ENCODE measurements at places on chromosomes 11 and 22.

GRCh38 chr11:7353100-7353499 lies 101.4 kb downstream of the SYT9 start:
- DNase-seq = no peak

GRCh38 chr11:34508524-34508923 lies 5.1 kb downstream of the ELF5 start:
- no peak for DNase-seq

DNA sequence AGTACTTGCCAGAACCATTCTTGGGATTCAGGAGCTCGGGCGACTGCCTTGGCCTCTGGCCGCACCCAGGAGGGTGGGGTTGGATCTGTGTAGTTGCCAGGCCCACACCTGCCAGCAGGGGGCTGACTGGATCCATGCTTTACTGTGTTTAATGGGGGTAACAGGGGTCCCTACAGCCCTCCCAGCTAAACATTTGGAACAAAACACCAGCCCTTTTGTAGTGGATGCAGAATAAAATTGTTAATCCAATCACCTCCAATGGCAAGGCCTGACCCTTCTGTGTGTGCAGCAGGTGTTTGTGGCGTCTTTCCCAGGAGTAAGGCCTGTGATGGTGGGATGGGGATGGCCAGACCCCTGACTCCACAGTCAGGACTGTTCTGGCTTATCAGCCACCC lies 22.5 kb downstream of the SUN2 start:
- no peak for DNase-seq

DNA sequence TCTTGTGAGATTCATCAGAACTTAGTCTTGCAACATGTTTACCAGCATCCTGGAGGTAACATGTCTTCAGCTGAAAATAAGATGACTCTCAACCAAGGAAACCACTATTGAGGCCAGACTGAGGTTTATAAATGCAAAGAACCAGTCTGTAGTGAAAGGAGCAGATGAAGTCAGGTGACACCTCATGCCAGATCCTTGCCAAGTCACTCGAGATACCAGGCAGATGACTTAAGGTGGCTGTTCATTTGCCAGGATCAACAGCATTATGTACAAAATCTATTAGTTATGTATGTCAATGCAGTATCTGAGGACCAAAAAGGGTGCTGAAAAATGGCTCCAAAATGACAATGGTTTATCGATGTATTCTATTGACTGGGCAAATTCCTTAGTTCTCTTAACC lies 100.0 kb upstream of the SOX6 start:
- no peak for DNase-seq

DNA sequence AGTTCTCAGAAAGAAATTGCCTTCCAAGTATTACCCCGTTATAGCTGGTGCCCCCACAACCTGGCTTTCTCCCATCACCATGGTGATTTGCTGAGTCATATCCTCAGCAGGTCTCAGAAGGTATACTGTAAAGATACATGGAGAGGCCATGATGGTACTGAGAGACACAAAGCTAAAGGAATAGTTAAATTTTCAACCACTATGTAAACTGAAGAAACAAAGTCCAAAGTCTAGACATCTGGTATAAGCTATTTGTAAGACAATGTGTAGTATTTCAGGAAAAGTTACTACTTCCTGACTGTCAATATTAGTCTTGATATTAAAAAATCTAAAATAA lies 377.1 kb downstream of the DCDC1 start:
- no peak for DNase-seq

GRCh38 chr22:33565580-33565995 lies 354.7 kb downstream of the LARGE1 start:
- DNase-seq = no peak

DNA sequence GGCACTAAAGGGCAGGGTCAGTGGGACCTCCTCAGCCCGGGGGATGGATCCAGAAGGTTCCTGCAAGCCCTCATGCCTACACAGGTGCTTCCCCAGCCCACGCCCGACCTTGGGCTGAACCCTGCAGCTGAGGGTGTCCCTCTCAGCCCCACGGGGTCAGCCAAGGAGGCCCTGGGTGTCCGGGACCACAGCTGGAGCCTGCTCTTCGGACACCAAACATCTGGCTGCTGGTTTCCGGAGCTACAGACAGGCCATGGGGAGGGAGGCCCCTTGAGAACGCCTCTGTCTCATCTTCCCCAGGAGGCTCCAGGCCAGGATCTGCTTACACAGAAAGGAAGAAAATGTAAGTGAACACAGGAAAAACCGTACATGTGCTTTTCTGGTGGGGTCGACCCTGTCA lies 355.7 kb downstream of the MN1 start:
- no peak for DNase-seq

GRCh38 chr11:16511116-16512114 lies 155.1 kb upstream of the SOX6 start:
- DNase-seq = no peak

- DNase-seq = no peak
Observed at GRCh38 chr22:45125188-45125587, 38.5 kb upstream of the NUP50 start.

DNA sequence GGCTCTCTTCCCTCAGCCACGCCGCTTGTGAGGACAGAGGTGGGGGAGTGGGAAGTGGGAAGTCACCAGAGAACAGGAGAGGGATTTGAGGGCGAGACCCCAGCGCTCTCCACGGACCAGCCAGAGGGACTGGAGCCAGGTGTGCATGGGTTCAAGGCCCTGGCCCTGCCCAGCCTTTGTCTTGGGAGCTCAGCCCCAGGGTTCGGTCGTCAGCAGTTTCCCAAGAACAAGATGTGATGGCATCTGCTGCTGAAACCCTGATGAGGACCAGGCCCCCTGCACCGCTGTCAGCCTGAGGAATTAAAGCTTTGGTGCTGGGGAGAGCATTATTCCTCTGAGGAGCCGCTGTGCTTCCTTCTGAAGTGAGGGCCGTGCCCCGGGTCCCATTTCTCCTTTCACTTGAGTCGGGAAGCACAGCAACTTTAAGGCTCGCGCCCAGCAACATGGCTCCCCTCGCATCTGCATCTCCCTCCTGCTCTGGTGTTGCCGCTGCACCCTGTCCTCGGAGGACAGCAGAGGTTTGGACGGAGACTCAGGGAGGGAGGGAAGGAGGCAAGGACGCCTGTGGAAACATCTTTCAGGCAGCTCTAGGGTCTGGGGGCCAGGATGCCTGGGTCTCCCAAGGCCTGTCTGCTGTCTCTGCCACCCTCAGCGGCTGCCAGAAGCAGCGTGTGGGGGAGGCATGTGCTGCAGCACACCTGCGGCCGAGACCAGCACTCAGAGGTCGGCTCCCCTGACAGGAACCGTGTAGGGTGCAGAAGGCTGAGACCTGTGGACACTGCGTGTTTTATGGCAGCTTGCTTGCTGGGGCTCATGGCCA lies 3.8 kb downstream of the IFITM5 start:
- no peak for DNase-seq

GRCh38 chr22:41289671-41290070 lies 3.7 kb upstream of the RANGAP1 start:
- no peak for DNase-seq

DNA sequence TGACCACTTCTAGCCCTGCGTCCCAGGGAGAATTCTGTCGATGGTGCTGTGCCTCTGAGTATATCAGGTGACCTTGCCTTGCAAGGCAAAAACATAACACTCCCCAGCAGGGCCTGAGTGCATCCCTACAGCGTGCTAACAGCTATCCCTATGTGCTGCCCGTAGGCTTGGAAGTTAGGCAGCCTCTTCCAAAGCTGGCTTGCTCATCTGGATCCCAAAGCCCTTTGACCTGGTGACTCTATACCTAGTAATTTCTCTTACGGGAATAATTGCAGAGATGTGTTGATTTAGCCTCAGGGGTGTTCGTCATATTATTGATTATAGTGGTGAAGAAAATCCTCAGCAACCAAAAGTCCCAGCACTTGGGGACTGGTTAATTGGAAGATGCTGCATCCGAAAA lies 32.6 kb upstream of the CRYBB3 start:
- no peak for DNase-seq

DNA sequence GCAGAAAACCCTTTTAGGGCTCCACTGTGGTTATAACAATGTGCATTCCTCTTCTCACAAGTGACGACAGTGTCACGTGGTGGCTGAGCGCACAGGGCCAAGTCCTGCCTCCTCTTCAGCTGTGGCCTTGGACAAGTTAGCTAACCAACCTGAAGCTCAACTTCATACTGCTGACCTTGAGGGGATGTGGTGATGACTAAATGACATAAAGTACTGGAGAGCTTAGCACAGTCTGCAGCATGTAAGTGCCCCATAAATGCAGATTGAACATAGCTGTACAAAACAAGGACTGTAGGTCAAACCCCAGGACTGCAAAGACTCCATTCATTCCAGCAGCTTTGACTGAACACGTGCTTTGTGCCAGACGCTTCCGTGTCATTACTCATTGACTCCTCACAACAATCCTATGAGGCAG lies 20.1 kb upstream of the MRGPRX2 start:
- DNase-seq = no peak

GRCh38 chr11:128898580-128899344 lies 7.6 kb downstream of the KCNJ5 start:
- no peak for DNase-seq

DNA sequence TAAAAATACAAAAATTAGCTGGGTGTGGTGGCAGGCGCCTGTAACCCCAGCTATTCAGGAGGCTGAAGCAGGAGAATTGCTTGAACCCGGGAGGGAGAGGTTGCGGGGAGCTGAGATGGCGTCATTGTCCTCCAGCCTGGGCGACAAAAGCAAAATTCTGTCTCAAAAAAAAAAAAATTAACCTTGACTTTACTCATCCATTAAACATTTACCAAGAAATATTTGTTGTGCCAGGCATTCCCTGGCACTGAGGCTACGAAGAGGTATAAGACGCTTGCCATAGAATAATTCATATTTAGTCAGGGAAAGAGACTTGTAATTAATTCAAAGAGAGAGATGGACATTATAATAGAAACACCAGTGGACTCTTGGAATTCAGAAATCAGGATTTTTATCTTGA lies 13.2 kb upstream of the PAFAH1B2 start:
- no peak for DNase-seq

DNA sequence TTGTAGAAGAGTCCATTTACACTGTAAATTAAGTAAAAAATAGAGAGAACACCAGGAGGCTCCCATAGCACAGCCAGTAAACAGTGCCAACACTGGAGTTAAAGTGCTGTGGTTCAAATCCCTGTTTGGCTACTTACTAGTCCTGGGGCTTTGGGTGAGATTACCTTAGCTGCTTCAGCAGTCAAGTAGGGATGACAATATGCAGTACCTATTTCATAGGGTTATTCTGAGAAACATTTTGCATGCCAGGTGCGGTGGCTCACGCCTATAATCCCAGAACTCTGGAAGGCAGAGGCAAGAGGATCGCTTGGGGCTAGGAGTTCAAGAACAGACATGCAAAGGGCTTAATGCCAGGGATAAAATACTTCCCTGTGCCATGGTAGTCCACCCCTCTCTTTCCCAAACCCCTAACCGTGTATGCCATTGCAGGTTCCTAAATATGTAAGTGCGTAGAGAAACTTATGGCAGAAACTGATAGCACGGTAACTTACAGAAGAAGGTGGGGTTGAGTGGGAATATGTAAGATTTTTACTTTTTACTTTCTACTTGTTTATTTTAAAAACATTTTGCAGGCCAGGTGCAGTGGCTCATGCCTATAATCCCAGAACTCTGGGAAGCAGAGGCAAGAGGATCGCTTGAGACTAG lies 86.4 kb upstream of the PICALM start:
- no peak for DNase-seq

DNA sequence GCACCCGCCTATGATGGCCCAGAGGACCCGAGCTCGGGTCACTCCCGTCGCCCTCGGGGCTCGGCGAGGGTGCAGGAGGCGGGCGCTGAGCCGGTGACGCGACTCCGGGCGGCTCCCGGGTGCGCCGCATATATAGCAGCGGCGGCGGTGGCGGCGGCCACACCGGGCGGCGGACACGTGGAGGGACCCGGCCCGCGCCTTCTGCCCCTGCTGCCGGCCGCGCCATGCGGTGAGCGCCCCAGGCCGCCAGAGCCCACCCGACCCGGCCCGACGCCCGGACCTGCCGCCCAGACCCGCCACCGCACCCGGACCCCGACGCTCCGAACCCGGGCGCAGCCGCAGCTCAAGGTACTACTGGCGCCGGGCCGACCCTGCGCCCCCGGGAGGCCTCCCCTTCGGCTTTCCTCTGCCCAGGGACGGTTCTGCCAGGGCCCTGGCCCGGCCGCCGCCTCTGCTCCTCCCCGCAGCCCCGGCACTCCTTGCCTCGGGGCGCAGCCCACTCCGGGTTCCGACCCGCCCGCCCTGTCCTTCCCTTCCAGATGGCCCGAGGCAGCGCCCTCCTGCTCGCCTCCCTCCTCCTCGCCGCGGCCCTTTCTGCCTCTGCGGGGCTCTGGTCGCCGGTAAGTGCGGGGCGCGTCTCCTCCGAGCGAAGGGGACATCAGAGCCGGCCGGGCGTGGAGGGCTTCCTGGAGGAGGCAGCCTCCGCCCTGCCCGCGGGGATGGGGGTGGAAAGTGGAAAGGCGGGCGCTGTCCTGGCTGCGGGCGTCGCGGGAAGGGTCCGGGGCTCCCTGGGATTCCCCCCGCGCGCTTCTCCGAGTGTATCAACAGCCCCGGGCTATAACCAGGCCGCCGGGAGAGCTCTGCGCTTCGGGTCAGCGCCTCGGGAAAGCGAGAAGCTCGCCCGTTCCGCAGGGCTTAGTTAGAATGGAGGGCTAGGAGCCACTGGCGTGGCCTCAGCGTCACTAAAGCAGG lies at the start of gene GAL:
Gene GAL, plus strand, starts transcription at position 160 of the 972 bp plus-strand sequence. Its CDS starts 380 bp downstream, at position 540.
- DNase-seq = no peak

GRCh38 chr11:66489636-66490035 lies 9.4 kb downstream of the DPP3 start:
- no peak for DNase-seq

GRCh38 chr11:79371152-79371551 lies 69.7 kb downstream of the TENM4 start:
- no peak for DNase-seq

- no peak for DNase-seq
Observed at GRCh38 chr11:77449060-77449521, 24.8 kb downstream of the PAK1 start.

DNA sequence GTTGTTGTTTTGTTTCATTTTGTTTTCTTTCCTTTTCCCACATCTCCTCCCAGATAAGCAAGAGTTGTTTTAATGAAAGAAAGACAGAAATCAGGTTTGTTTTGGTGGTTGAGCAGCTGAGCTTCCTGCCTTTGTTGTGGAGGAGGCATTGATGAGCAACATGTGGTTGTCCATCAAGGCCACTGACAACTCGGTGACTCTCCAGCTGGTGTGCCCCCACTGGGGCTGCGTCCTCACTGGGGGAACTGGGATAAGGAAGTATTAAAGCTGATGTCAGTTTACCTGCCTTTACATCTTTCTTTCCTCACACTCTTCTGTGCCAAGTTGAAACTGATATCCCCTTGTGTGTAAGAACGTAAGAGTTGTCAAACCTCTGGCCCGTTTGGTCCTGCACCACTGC lies 5.9 kb downstream of the VPS26B start:
- no peak for DNase-seq

DNA sequence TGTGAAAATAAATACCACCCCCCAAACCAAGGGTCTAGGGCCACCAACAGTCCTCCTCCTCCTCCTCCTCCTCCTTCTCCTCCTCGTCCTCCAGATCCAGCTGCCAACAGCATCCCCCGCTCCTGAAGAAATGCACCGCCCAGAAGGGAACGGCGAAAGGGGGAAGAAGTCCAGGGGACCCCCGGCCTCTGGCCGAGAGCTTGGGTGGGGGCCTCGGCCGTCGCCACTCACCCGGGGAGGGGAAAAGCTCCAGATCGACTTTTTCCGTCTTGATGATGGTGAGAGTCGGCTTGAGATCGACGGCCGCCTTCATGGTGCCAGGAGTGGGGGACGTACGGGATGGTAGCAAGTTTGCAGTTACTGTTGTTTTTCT lies 65.7 kb downstream of the ETS1 start:
- DNase-seq = no peak

All from esophagus squamous epithelium (tissue), 5 donors.